Stimulated activated CD4-positive, alpha-beta T cell treated with anti-CD3 and anti-CD28 coated beads, TNF-alpha, amount 100 ng/mL, for 48 hours (primary cell): ENCODE measurements at places on chromosomes 11 and 22.

DNA sequence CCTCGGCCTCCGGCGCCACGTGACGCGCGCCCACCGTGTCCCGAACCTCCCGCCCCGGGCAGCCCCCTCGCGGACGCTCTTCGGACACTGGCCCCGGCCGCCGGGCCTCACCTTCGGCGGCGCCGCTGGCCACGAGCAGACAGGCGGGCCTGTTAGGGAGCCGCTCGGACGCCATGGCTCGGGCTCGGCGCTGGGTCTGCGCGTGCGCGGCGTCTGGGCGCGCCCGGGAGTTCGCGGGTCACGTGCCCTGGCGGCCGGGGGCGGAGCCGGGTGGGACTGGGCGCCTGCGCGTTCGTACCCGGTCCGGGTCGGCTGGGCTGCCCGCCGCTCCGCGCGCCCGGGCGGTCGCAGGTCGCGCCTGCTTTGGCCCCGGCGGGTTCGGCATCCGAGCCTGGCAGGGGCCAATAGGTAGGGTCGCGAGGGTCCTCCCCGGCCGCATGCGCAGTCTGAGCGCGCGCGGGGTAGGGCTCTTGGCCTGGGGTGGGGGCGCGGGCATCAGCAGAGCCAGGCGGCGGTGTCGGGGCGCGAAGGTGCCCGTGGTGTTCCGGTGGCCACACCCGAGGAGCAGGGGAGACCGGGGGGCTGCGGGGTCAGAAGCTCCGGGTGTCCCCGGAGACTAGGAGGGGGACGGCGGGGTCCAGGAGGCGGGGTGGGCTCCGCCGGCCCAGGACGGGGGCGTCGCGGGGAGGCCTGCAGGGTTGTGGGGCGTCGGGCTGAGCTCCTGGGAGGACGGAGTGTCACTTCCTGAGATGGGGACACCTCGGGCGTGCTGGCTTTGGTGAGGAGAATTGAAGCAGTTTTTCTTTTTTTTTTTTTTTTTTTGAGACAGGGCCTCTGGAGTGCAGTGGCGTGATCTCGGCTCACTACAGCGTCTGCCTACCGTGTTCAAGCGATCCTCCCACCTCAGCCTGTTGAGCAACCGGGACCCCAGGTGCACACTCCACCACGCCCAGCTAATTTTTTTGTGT, at the start of gene GATD1:
GATD1 (minus strand) TSS at position 200 of the 968 bp plus-strand sequence; CDS start at position 175, 25 bp downstream.
- peak; percentile 92 for DNase-seq

DNA sequence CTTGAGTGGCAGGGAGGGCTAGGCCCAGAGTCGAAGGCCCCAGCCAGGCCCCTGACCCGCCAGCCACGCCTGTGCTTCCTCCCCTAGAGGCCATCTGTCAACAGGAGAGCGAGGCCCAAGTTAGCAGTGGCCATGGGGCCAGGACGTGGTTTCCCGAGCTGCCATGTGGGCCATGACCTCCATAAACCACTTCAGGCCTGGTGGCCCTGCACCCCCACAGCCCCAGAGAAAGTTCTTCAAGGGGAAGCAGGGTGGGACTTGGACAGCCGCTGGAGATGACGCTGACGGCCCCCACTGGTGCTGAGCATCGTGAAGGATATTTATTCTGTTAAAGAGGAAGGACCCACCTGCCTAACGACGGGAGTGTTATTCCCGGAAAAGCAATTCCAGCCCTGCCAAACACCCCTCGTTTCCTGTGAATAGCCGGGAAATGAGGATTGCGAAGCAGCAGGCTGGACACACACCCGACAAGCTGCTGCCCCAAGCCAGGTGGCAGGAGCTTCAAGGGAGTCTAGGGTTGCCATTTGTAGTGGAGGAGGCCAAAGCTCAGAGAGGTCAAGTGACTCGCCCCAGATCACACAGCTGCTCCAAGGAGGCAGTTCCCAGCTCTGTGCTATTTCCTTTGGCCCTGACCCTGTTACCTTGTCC, 12.8 kb downstream of the PRR5 start:
- DNase-seq, result no peak

DNA sequence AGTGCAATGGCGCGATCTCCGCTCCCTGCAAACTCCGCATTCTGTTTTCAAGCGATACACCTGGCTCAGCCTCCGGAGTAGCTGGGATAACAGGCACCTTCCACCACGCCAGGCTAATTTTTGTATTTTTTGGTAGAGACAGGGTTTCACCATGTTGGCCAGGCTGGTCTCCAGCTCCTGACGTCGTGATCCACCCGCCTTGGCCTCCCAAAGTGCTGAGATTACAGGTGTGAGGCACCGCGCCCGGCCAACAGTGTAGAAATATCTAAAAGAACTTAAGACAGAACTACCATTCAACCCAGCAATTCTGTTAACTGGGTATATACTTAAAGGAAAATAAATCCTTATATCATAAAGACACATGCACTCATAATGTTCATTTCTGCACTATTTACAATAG, 335.3 kb upstream of the LUZP2 start:
- no peak for DNase-seq

DNA sequence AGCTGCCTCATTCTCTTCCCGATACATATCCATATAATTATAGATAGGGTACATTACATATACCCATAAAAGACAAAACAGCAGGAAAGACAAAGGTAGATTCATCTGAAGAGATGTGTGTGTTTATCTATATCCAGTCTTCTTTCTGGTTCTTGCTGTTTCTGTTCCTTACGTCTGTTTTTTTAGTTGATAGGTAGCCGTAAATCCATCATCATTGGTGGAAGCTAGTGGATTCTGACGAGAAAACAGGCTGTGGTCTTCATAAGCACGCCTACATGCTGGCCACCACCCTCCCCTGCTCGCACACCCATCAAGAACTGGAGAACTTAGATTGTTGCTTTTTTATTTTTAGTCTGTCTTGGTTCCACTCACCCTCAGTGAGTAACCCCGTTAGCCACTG, 51.6 kb downstream of the ARFGAP2 start:
- no peak for DNase-seq

- no peak for DNase-seq
Measured at GRCh38 chr11:129813231-129813791, 2.3 kb upstream of the TMEM45B start.

GRCh38 chr11:32326522-32326921, 108.8 kb downstream of the WT1 start:
- DNase-seq, result no peak

GRCh38 chr11:32962016-32962415, 53.7 kb upstream of the DEPDC7 start:
- DNase-seq, result no peak

DNA sequence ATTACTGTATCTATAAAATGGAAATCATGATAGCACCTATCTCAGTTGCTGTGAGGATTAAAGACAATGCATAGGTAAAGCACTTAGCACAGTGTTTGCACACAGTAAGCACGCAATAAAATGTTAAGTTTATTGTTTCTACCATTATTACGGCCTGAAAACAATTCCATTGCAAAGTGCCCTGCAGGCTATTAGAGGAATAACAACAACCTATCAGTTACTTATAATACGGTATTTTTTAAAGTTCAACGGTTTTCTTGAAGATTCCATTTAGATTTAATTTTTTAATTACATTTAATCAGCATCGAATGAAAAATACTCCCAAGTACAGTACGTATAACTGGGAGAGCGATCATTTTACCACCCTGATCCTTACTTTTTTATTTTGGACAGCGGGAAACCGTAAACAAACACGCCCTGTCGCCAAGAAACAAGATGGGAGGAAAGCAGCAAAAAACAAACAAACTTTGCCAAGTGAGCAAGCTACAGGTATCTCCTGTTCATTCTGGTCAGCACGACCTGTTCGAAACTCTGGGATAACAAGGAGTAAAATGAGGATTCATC, 893 bp downstream of the SLC36A4 start:
- DNase-seq, result no peak

- DNase-seq, result no peak
Measured at GRCh38 chr22:26325641-26326040, 103.4 kb upstream of the ASPHD2 start.

- no peak for DNase-seq
Measured at GRCh38 chr11:129460714-129461113, 85.1 kb downstream of the BARX2 start.

GRCh38 chr11:117966908-117967307, 19.3 kb upstream of the IL10RA start:
- no peak for DNase-seq

GRCh38 chr11:121793291-121793690, 322.7 kb downstream of the BLID start:
- no peak for DNase-seq

DNA sequence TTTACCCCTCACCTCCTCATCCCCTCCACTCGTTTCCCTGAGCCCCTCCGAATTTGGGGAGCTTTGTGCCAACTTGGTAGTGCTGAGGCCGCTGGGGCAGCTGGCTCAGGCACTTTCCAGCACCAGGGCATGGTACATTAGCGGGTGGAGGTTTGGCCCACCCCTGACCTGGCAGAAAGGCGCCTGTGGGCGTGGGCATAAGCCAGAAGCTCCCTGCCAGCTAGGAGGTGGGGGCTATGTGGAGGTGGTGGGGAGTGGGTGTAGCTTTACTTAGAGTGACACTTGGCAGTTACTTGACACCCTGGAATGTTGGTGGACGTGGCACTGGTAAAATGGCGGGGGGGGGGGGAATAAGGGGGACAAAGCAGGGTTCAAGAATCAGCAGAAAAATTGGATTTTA, 10.3 kb upstream of the IGF2 start:
- no peak for DNase-seq

DNA sequence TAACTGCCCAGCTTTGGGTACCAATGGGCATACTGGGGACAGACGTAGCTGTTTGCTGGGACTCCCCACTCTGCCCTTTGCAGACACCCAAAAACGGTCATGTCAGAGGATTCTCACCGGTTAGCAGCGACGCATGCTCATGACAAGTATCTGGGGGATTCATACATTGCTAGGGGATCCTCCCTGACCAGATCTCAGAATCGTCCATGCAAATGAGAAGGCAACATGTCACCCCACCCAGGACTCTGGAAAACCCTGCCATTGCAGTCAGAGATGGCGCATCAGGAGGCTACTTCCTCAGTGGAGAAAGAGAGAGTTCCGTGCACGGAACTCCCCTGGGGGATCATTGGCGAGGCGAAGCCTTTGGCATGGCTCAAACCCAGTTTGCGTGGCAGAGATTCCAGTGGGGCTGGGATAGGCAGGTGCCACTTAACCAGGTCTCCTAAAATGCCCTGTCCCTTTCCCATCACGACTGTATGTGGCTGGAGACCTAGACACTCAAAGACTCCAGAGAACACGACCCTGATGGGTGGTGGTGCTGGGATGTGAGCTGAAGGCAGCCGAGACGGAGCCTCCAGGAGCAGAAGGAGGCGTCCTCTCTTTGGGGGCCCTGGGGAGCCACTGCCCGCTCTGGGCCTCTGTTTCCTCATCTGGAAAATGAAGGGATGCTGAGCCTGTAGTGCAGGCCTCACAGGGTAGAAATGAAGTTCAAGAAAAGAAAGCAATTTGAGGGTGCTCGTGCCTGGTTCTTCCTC, 4.9 kb downstream of the RGL4 start:
- no peak for DNase-seq

- DNase-seq, result no peak
Measured at GRCh38 chr11:62082292-62082657, 41.5 kb upstream of the INCENP start.

DNA sequence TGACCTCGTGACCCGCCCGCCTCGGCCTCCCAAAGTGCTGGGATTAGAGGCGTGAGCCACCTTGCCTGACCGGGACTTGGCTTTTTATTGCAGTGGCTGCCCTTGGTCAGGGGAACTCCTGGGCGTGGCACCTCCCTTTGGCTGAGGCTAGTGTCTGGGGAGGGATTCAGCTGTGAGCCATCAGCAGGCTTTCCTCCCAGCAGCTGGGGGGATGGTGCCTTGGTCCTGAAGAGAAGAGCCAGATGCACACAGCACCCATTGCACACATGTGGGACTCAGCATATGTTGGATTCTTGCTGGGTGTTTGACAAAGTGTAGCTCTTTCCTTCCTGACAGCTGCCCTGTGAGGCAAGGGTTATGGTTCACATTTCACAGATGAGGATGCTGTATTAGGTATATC, 8.4 kb downstream of the CYTH4 start:
- no peak for DNase-seq

DNA sequence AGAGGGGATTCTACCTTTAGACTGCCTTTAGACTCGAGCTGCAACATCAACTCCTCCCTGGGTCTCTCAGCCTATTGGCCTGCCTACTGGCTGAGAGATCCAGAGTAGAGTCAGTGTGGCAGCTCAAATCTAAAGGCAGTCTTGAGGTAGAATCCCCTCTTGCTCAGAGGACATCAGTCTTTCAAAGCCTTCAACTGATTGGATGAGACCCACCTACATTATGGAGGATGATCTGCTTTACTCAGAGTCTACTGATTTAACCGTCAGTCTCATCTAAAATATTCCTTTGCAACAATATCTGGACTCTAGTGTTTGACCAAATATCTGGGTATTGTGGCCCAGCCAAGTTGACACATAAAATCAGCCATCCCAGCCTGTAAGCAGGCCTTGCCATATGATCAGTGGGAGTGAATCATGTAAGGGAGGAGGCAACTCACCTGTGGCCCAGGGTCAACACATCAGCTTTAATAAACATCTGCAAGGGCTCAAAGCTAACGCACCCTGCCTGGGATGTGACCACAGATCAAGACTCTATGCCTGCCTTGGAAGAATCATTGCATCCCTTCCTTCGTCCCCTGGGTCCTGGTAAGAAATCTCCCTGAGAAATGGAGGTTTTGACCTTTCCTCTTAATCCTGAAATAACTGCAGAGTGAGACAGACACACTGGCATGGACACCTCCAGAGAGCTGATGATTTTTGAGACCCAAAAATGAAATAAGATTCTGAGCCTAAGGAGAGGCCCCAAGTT, 198.0 kb downstream of the DBX1 start:
- no peak for DNase-seq

DNA sequence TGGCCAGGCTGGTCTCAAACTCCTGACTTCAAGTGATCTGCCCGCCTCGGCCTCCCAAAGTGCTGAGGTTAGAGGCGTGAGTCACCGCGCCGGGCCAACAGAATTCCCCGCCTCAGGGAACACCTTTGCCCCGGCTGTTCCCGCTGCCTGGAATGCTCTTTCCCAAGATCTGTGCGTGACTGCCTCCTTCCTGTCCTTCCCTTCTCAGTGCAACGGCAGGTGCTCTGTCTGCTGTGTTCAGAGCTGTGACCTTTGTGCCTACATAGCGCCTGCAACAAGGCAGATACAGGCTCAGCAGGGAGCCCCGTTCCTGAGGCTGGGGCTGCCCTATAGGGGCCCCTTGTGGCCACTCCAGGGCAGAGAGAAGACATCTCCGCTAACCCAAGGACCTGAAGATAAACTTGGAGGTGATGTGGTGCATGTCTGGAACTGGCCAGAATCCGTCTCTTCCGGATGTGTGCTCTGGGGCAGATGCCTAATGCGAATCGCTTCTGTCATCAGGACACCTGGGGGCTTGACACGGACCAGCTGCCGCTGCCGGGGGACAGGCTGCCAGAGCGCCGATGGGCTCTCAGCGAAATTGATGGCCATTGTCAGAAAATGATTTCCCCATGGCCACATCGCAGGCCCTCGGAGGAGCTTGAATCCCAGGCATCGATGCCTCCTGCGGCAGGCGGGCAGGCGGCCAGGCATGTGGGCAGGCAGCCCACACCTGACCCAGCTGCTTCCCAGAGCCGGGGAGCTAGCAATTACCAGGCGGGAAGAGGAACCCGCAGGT, 43.5 kb upstream of the TCF20 start:
- no peak for DNase-seq
